Body of pancreas (tissue), 4 donors: ENCODE measurements at places on chromosomes 1 and 21. TPM values are rescaled to one million over a fixed set of nuclear protein-coding genes. Genes with fewer than 3 reads are reported as not detected.

DNA sequence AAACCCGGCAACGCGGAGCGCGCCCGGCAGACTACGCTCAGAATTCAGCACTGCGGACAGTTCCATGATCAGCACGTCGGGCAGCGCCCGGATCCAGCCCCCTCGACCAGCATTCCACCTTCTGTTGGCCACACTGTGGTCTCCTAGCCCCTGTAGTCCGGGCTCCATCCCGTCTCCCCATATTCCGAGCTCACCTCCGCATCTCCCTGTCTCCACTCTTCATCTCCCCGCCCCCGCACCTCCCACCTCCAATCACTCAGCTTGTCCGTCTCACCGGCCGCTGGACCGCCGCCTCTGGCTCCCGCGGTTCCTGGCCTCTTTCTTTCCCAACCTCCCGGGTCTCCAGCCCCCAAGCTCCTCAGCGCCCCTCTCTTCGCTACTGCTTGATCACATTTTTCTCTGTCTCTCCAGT is 500 bp downstream of the EPHA10 start:
- peak; percentile 26 for DNase-seq

FOXD3 gene
- 0.26 TPM for total RNA-seq

COP1 gene
- 36.6 TPM for total RNA-seq

DNA sequence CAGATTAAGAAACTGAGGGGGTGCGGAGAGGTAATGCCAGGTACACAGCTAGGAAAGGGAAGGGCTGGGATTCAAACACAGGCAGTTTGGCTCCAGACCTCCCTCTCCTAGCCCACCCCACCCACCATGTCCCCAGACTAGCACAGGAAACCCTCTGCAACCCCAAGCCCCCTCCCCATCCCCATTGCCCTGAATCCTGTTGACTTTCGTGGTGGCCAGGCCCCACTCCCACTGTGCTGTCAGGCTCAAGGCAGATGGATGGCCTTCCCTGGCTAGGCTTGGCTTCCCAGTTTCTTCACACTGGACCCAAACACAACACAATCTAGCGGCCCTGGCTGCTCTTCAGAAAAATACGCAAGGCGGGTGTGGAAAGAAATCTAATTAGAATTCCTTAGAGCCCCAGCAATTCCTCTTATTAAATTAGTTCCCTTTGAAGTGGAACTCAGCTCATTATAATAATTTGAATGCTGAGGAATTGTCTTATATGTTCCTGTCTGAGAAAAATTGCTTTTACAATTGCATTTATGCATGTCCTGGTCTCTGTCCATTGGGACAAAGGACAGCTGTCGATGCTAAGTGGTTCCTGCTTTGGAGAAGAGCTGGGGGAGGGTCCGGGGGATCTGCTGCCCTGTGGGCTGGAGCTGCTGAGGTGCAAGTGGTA is 97.4 kb downstream of the SYF2 start:
- DNase-seq = no peak

- no peak for DNase-seq
Observed at GRCh38 chr1:202227997-202228401, 34.4 kb downstream of the LGR6 start.

DDAH1 gene
- 11.2 TPM for total RNA-seq

GRCh38 chr1:174998569-174999215 is 1.1 kb upstream of the CACYBP start:
- DNase-seq = peak; percentile 67

- no peak for DNase-seq
Observed at GRCh38 chr1:5507340-5507739, 484.9 kb downstream of the NPHP4 start.

- no peak for DNase-seq
Observed at GRCh38 chr1:101748077-101748476, 248.6 kb downstream of the OLFM3 start.

DNA sequence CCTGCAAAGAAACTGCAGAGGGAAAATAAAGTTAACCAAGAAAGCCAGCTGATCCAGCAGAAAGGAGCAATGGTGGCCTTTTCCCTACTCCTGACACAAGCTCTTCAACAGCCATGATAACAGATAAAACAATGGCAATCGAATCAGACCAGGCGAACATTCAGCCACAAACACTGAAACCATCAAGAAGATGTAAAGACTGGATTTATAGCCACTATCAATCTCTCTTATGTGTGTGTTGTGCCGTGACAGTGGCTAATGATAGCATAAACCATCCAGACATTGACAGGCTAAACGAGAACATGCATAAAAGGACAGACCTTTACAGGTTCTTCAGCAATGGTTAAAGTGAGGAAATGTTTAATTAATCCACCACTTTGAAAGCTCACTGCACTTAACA is 78.1 kb upstream of the RAB4A start:
- DNase-seq = no peak

LIN28A gene
- total RNA-seq = not detected

DNA sequence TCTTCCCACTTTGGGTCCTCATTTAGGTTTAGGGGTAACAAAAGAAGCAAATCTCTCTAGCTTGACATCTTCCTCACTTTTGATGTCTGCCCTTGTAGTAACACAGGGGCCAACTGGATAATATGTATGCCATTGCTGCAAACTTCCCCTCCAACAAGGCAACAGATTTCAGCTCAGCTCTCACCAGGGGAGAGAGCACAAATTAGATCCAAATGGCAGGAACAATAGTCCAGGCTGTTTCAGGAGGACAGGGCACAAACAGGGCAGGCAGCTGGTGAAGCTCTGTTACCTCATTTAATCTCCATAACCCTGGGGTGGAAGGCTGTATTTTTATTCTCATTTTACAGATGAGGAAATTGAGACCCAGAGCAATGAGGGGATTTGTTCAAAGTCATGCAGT is 4.3 kb upstream of the PIK3R3 start:
- no peak for DNase-seq

DNA sequence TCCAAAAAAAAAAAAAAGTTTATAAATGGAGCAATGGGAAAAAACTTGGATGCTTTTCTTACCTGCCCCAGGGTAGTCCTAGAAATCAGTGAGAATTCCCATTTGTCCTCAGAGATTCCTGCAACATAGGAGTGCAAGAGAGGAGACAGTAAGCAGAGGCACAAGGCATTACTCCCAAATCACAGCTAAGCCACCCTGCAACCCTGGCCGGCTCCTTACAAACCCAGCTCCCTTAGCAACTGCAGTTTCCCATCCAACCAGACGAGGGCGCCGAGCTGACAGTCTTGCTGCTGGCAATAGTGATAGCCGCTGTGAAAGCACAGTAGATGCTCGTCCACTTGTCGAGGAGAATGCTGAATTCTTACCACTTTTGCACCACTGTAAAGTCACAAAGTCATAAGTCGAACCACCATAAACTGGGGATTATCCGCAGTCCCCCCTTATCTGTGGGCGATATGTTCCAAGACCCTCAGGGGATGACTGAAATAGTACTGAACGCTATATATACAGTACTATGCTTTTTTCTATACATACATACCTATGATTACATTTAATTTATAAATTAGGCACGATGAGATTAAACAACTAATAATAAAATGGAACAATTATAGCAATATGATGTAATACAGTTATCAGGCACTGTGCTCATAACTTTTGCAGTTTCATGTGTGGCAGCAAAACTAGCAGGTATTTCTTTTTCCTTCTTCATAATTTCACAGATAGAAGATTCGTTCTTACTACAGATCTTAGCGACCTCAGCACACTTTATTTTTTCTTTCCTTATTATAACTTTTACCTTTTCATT is 6.0 kb upstream of the PITHD1 start:
- peak; percentile 92 for DNase-seq

- no peak for DNase-seq
Observed at GRCh38 chr1:116006486-116006964, 30.2 kb downstream of the SLC22A15 start.

GRCh38 chr1:190475421-190476141 is 2.1 kb downstream of the BRINP3 start:
- DNase-seq = peak; percentile 31

DNA sequence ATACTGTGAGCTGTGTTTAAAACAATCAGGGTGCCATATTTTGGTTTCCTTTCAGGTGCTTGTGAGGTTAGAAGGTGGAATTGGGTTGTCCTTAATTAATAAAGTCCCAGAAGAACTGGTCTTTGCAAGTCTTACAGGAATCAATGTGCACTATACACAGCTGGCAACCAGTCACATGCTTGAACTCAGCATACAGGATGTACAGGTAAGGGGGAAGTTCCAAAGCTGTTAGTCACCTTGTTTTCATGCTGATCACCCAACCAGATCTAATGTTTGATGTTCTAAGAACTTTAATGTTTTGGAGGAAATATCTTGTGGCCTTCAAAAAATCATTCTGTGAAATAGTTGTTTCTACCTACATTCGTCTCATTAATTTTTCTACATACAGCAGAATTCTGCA is 156.3 kb downstream of the VPS13D start:
- peak; percentile 74 for DNase-seq

DNA sequence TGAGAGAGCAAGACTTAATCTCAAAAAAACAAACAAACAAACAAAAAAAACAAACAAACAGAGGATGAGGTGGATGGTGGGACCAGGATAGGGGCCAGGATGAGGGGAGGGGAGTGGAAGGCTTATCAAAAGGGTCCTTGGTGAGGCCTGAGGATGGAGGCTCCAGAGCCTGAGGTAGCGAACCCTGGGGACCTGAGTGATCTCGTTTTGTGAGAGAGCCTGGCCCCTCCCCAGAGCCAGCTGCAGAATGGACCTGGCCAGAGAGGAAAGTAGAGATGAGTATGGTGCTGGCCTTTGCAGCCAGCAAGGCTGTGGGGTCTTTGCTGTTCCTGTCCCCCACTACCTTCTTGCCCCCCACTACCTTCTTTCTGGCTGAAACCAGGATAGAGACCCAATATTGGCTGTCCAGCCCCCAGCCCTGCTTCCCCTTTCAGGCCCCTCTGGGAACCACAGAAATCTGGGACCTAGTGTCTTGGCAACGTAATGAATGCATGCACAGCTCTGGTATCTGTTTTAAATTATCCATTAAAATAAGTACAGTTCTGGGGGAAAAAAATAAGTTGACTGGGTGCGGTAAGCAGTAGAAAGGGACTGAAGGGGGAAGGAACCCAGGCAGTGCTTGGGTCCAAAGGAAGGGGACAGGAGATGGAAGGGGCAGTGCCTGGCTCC is 1.1 kb upstream of the LMNA start:
- no peak for DNase-seq

DNA sequence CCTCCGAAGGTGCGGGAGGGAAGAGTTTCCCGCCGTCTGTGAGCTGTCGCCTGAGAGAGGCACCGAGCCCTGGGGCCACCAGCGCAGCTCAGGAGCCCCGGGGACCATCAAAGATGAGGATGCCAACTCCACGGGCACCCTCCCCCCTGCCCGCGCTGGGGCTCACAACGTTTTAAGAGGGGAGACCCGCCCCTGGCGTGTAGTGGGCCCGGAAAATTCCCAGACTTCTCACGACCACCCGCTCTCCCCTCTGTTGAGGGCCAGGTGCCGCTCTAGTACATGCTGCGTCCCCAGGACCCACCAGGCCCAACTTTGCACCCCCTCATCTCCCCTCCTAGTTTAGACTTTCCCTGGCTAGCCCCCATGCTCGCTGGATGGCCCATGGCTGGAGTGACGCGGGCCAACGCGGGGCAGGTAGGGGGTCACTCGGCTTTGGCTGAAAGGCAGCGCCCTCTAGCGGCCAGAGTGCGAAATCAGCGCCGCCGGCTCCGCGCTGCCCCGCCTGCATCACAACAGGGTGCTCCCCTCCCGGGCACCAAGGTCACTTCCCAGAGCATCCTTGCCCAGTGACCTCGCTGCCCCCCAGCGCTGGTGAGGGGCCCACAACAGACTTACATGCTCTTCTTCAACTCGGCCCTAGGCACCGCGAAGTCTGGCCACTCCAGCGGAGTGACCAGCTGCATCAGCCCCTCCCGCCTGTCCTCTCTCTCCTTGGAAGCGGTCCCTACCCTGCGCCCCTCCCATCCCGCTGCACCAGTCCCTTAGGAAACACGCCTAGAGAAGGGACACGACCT is 1.8 kb downstream of the CD160 start:
- DNase-seq = peak; percentile 65

TMEM35B gene
- 37.1 TPM for total RNA-seq

ANGPTL1 gene
- total RNA-seq = 19.8 TPM

DNA sequence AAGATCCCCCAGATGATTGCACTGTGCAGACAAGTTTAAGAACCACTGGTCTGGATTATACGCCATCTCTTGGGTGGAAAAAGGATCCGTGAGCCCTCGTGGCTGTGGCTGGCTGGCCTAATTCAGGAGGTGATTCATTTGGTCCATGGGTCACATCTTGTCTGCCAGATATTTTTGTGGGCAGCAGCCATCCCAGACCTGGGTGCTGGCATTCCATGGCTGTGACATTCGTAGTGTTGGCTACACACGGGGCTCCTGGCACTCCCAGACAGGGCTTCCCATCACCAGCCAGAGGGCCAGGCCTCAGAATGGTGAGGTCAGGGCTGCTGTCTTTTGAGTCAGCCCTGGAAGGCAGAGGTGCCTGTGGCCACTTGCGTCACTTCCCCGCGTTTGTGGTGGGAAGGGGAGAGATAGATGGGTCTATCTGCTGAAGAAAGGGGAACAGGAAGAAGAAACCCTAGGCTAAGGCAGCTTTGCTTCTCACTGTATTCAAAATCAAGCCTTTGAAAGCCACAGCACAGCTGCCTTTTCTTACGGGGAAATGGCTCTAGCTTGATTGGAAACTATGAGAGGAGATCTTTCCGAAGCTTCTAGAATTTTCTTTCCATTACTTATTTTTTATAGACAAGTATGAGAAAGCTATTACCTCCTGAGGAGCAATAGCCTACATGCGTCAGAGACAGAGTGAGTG is 32.4 kb downstream of the EIF2D start:
- peak; percentile 84 for DNase-seq
